ENCODE measurements at places on chromosomes 13 and 19.

DNA sequence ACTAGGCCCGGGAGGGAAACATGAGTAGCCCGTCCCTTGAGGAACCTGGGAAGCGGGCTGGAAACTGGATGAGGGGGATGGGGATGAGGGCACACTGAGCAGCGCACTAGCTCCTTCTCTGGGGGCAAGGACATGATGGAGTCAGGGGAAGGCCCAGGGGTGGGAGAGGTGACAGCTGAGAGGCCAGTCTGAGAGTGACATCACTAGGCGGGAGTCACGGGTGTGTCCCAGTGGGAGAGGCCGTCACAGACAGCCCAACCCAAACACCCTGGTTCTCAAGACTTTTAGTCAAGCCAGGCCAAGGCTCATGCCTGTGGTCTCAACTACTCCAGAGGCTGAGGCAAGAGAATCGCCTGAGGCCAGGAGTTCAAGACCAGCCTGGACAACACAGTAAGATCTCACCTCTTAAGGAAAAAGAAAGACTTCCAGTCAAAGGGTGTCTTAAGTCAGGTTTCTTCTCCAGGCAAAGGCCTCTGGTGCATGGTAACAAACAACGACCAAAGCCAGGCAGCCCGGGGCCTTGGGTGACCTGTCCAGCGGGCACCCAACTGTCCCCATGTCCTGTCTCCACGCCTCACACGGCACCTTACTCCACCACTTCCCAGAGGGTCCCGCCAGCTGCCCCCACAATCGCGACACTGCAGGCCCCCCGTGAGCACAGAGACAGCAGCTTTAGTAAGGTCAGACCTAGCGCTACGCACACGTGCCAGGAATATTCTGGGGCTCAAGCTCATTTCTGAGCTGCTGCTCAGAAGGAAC, 25.5 kb upstream of the TIMM44 start:
- no peak for DNase-seq

- DNase-seq, result no peak
These were observed 175.4 kb downstream of the KLF12 start for GRCh38 chr13:73958657-73959397.

DNA sequence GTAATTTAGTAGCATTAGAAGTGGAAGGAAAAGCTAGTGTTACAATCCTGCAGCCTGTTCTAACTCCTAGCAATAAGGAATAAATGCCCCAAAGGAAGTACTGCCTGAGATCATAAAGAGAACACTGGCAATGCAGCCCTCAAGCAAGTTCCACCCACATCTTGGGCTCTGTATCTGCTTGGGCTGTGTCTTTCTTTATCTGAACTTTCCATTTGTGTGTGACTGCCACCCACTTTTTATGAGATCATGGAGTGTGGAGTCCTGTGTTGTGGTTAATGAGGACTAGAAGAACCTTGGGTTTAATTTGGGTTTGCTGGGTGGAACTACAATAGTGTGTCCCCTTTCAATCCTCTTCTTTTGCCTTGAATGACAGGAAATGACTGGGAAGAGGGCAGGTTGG, 38.2 kb downstream of the RFXAP start:
- DNase-seq, result no peak

- no peak for DNase-seq
These were observed 250.3 kb upstream of the HTR2A start for GRCh38 chr13:47146991-47147811.

DNA sequence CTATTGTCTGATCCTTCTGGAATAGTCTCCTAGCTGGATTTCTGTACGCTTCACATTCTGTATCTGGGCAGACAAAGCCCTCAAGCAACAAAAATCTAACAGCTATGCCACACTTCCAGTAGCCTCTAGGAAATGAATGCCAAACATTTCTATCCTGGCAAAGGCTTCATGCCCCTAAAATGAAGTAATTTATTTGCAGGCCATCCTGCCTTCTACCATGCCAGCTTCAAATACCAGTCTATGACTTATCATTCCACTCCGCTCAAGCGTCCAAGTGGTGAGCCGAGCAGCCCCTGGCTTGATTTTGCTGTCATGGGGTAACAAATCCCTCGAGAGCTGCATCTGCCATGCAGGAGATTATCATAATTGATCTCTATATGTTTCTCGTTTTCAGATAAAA, 86.9 kb downstream of the LHFPL6 start:
- no peak for DNase-seq

- no peak for DNase-seq
These were observed 66.9 kb downstream of the NHLRC3 start for GRCh38 chr13:39105110-39105509.

DNA sequence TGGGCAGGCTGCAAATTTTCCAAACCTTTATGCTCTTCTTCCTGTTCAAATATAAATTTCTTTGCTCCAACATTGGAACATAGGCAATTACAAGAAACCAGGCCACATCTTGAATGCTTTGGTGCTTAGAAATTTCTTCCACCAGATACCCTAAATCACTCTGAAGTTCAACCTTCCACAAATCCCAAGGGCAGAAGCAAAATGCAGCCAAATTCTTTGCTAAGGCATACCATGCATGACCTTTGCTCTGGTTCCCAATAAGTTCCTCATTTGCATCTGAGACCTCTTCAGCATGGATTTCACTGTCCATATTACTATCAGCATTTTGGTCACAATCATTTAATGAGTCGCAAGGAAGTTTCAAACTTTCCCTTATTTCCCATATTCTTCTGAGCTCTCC, 130.9 kb downstream of the DIAPH3 start:
- DNase-seq, result no peak

GRCh38 chr13:24178847-24179485, 18.4 kb downstream of the SPATA13 start:
- DNase-seq, result no peak

- DNase-seq, result no peak
These were observed 39.7 kb upstream of the TFDP1 start for GRCh38 chr13:113544896-113545295.

- no peak for DNase-seq
These were observed 28.0 kb downstream of the AKT2 start for GRCh38 chr19:40257096-40257517.

DNA sequence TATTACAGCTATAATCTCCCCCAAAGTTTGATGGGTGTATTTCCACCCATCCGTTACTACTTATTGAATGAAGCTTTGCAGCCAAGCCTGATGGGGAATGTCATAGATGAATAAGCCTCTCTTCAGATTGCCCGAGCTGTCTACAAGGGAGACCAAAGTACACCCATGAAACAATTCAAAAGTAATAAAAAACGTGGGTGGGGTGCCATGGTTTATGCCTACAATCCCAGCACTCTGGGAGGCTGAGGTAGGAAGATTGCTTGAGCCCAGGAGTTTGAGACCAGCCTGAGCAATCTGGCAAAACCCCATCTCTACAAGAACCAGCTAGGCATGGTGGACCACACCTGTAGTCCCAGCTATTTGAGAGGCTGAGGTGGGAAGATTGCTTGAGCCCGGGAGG, 419.2 kb downstream of the FGF9 start:
- no peak for DNase-seq

- DNase-seq, result no peak
These were observed 347.4 kb downstream of the FGF9 start for GRCh38 chr13:22018076-22018835.

GRCh38 chr13:31456056-31456455, 256.3 kb downstream of the B3GLCT start:
- DNase-seq, result no peak

GRCh38 chr19:30695171-30695875, 323.1 kb downstream of the ZNF536 start:
- DNase-seq, result no peak

DNA sequence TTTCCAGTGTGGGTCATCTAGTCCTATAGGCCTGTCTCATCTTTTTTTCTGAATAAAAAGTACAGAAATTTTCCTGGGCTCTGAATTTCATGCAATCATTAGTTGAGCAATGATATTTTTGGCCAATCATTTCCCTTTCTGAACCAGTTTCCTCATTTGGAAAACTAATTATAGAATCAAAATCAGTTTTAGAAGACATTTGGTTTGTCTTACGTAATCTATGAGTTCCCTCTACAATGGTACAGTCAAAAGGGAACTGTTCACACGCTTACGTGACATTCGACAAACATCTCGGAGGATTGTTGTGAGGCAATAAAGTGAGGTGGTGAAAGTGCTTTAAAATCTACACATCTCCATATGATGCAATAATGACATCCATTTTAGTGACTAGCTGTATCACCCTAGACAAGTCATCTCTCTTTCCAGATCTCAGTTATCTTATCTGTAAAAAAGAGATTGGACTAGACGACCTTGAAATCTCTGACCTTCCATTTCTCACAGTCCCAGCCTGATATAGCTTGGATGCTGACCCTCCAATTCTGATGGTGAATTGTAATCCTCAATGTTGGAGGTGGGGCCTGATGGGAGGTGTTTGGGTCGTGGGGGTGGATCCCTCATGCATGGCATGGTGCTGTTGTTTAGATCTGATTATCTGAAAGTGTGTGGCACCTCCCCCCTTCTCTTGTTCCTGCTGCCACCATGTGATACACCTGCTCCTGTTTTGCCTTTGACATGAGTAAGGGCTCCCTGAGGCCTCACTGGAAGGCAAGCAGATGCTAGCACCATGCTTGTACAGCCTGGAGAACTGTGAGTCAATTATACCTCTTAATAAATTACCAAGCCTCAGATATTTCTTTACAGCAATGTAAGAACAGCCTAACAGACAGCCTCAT, 26.7 kb downstream of the FLT1 start:
- no peak for DNase-seq

DNA sequence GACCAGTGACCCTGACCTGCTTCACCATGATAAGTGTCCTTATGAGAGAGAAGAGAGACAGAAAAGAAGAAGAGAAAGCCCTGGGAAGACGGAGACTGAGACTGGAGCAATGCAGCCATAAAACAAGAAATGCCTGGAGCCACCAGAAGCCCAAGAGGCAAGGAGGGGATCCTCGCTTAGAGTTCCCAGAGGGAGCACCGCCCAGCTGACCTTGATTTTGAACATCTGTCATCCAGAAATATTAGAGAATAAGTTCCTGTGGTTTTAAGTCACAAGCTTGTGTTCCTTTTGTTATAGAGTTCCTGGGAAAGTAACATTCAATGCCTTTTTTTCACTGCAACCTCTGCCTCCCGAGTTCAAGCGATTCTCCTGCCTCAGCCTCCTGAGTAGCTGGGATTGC, 20.2 kb downstream of the CERS1 start:
- no peak for DNase-seq

- peak; percentile 70 for DNase-seq
These were observed 4.4 kb upstream of the TMEM272 start for GRCh38 chr13:51849145-51850101.

DNA sequence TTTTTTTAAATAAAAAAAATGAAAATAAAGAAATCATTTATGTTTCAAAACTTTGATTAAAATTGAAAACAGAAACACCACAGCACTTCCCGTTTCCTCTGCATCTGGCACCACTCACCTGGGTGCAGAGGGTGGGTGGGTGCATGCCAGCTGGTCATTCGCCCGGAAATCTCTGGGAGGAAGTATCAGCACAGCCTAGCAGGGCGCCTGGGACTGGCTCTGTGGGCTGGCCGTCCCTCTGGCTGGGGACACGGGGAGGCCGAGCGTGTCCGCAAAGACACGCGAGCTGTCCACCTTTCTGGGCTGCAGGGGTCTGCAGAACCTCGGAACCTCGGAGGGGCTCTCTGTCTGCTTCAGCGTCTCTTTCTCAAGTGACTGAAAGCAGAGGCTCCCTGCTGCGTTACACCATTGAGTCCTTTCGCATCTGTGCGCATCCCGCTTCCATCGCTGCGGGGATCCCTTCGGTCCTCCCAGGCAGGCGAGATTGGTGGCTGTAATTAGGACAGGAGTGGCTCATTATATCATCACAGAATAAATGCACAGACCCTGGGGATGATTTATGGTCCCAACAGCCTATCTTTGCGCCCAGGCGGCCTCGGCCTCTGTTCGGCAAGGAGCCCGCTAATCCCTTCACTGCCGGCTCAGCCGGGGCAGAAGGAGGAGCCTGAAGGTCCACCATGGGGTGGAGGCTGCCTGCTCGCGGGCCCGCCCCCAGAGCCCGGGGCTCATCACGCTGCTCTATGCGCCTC, 17.2 kb downstream of the CRTC1 start:
- DNase-seq, result peak; percentile 72

GRCh38 chr19:28960586-28960985, 252.4 kb downstream of the UQCRFS1 start:
- DNase-seq, result no peak

Data from stimulated activated CD8-positive, alpha-beta memory T cell treated with anti-CD3 and anti-CD28 coated beads, Interleukin-4, amount 100 ng/mL, for 48 hours (primary cell).